ENCODE measurements at places on chromosomes 12 and 14.

DNA sequence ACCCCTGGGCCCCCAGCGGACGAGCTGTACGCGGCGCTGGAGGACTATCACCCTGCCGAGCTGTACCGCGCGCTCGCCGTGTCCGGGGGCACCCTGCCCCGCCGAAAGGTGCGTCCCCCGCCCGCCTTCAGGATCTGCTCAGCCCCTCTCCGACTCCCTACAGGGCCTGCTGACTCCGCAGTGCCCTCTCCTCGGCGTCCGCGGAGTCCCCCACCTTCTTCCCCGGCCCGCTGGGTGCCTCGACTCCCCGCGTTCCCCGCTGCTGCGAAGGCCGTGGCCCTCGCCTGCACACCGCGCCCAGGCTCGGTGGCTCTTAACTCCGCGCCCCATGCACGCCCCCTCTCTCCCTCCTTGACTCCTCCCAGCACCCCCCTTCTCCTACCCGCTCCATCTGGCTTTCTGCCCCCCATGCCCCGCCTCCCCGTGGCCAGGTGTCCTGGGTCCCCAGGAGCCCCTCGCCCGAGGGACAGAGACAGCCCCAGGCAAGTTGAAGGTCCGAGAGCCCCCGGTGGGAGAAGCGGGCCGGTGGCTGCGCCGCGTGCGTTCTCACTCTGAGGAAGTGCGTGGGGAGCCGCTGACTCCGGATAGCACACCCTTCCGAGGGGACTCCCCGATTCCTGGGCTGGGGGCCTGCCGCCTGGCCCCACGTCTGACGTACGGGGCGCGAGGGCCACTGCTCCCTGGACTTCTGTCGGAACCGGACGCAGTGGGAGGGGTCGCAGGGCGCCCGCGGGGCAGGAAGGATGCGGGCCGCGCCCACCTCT, 594 bp downstream of the TAMALIN start:
- no peak for DNase-seq

GRCh38 chr14:84520711-84521338, 1009.1 kb upstream of the FLRT2 start:
- DNase-seq: no peak

GRCh38 chr12:3671330-3672112, 81.4 kb downstream of the CRACR2A start:
- no peak for DNase-seq

- no peak for DNase-seq
Observed at GRCh38 chr12:66637699-66638301, 41.1 kb downstream of the GRIP1 start.

GRCh38 chr12:53862831-53863230, 75.8 kb upstream of the HOXC13 start:
- no peak for DNase-seq

GRCh38 chr12:8828257-8829124, 6.1 kb downstream of the A2ML1 start:
- no peak for DNase-seq

- DNase-seq: no peak
Observed at GRCh38 chr14:92492258-92492657, 21.3 kb upstream of the RIN3 start.

- DNase-seq: no peak
Observed at GRCh38 chr12:7091660-7092228, 501 bp downstream of the C1R start.

DNA sequence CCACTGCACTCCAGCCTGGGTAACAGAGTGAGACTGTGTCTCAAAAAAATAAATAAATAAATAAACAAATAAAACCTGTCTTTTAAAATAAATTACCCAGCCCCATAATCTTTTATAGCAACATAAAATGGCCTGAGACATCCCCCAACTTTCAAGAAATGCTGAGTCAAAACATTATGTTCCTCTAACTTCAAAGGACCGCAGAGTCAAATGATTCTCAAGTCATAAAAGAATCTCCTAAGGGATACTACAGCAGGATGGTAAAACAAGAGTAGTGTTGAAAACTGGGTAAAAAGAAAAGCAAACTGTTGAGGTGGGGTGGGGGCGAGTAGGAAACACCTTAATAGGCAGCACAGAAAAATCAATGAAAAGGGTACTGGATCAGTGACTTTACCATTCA, 9.5 kb downstream of the BLTP3B start:
- DNase-seq: no peak

DNA sequence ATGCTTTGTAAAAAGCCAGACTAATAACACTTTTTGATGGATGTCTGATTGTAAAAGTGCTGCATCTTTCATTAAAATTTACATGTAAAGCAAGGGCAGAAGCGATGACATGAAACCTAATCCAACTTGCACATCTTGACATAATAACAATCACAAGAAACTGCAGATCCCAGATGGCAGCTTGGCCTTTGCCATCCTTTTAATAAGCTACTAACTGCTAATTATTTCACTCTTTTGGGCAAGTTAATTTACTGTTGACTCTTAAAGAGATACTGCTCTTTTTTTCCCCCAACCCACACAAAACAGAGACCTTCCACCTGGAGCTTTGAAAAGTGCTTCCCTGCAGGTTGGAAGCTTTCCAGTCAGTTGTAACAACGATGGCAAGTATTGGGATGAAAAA, 137.5 kb downstream of the NRXN3 start:
- no peak for DNase-seq

DNA sequence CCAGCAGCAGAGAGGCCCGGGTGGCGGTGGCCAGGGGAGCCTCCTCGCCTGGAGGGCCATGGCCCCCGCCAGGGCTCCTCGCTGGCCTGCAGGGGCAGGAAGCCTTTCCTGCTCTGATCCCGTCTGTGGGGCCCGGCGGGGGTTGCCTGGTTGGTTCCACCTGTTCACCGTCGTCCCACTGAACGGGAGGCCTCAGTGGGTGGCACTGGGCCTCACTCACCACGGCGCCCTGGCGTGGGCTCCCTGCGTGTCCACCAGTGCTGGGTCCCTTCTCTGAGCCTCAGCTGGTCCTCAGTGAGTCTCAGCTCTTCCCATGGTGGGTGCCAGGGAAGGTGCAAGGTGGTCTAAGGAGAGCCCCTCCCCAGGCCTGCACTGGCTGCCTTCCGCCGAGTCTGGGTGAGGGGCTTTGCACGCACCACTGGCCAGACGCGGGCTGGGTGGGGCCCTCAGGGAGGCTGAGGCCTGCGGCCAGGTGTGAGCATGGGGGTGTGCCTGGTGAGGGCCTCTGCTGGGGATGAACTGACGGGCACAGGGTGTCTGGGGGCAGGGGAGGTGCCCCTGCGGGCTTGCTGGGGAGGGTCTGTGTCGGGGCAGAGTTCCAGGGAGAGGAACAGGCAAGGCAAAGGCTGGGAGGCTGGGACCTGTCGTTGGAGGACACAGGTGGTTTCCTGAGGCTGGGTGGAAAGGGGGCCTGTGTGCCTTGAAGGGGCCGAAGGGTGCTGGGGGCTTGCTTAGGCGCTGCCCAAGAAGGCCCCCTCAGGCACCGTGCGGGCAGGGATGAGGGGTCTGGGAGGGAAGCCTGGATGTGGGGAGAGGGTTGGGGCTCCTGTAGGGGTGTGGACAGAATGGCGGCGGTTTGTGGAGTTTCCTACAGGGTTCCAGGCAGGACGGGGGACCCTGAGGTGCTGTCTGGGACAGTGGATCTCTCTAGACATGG, 339.8 kb downstream of the TMEM121 start:
- no peak for DNase-seq

- DNase-seq: no peak
Observed at GRCh38 chr12:5453466-5453865, 21.6 kb downstream of the NTF3 start.

GRCh38 chr12:132506328-132507160, 16.6 kb downstream of the FBRSL1 start:
- DNase-seq: peak; percentile 27

GRCh38 chr14:55799508-55800095, 219.6 kb downstream of the KTN1 start:
- DNase-seq: no peak

- DNase-seq: no peak
Observed at GRCh38 chr12:75478116-75478794, 2.3 kb upstream of the GLIPR1 start.

GRCh38 chr12:66144791-66145754, 14.5 kb upstream of the LLPH start:
- DNase-seq: no peak

DNA sequence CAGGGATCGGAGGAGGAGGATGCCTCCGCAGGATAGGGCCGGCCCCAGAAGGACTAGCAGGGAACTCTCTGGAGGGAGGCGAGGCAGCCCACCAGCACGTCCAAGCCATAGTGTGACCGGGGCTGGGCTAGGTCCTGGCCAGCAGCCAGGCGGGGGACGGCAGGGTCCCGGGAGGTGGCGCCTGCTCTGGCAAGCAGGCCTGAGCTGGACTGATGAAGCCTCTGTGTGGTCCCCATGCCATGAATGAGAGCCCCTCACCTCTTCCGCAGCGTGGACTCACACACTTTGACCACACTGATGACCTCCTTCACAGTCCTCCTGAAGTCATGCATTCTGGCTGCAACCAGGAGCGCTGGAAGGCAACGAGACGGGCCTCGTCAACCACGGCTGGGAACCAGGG, 19.8 kb upstream of the BTBD6 start:
- no peak for DNase-seq

DNA sequence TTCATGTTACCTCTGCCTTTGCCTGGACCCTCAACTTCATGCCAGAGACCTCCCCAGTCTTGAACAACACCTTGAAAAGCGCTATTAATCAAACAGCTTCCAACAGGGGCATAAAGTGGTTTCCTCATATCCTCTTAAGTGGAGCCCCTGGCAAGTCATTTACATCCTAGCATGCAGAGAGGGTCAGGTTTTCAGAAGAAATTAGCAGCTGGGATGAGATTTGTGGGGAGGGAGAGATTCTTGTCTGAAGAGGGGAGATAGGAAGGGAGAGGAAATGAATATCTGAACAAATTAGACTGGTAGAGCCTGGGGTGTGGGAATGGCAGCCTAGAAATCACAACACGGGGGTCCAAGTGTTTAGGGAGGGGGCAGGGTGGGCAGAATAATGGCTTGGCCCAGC, 45.6 kb downstream of the CALM1 start:
- no peak for DNase-seq

GRCh38 chr12:66739940-66740651, 61.2 kb upstream of the GRIP1 start:
- DNase-seq: no peak

DNA sequence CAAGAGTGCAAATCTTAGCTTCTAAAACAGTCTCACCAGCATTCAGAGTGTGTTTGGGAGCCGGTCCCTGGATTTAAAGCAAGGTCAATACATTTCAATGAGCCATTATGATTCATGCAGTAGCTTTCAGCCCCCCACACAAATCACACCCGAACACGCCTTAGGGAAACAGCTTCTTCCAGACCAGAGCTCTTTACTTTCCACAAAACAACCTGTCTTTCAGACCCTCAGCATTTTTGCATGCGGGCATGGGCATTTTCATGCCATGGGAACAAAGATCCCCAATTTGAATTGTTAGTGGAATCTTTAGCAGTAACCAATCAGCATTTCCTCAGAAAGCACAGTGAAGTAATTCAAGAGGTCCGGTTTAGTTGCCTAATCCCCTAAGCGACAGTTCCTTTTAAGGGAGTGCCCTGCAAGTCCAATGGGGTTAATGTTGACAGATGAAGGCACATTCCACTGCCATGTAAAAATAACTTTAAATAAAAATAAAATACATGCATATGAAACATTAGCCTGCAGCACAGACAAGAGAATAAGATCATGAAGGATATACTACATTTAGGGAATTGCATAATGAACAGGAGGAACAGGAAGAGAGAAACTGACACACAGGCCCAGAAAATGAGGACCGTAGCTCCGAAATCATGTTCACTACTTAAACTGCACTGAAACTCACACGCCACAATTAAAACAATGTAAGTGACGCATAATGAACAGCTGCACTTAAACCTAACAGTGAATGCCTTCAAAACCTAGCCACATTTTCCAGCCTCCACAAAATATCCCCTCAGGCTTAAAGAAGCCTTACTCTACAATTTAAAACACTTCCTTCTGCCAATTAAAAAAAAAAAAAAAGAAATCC, 4.0 kb downstream of the VPS37B start:
- no peak for DNase-seq

- no peak for DNase-seq
Observed at GRCh38 chr14:46782281-46782680, 130.7 kb upstream of the RPL10L start.

DNA sequence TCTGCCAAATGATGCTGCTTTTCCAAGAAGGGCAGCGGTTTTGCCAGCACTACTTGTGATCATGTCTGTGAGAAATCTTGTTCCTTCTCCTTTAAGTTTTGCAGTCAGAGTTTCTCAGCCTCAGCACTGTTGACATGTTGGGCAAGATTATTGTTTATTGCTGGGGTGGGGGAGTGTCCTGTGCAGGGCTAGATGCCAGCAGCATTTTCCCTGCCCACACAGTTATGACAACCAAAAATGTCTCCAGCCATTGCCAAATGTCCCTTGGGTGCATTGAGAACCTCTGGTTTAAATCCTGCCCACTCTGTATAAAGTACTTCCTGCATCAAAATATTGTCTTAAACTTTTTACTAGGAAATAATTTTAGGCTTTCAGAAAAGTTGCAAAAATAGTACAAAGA, 20.0 kb downstream of the TMEM132C start:
- DNase-seq: no peak

- DNase-seq: no peak
Observed at GRCh38 chr14:54700717-54701116, 133.8 kb downstream of the SAMD4A start.

GRCh38 chr12:76018672-76019071, 12.9 kb downstream of the PHLDA1 start:
- DNase-seq: no peak

GRCh38 chr12:113936460-113936859, 29.7 kb downstream of the RBM19 start:
- no peak for DNase-seq

DNA sequence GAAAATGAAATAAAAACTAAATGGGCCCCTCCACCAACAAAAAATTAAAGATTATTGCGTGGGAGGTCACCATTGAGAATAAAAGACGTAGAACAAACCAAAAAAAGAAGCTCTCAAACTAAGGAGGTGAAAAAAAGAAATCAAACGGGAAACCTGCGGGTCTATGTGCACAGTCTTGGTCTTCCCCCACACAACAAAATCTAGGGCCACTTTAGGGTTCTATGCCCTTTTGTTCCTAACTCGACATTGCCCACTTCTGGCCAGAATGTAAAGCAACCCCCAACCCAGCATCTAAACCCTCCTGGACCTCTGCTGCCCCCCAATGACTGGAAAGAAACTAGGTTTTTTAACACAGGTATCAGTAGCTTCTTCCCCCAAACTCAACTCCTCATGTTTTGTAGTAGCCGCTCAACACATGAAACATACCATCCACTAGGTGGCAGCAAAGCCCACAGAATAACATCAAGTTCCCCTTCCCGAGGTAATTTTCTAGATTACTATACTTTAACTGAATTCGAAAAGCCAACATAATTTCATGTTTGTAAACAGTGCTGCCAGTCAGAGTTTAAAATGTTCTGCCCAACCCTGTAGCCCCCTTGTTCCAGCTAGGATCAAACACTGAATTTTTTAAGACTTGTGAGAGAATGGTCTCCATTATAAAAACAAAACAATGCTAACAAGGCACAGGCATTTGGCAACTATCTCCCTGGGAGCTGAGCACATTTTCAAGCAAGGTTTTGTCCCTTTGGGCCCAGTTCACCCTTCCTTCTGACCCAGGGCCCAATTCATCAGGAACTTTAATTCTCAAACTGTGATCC, 18.7 kb downstream of the DAD1 start:
- peak; percentile 81 for DNase-seq

- DNase-seq: no peak
Observed at GRCh38 chr14:55686713-55687112, 106.7 kb downstream of the KTN1 start.
